ENCODE measurements at places on chromosomes 5 and 9.

- DNase-seq = no peak
Measured at GRCh38 chr5:134989266-134989830, 21.6 kb downstream of the CATSPER3 start.

DNA sequence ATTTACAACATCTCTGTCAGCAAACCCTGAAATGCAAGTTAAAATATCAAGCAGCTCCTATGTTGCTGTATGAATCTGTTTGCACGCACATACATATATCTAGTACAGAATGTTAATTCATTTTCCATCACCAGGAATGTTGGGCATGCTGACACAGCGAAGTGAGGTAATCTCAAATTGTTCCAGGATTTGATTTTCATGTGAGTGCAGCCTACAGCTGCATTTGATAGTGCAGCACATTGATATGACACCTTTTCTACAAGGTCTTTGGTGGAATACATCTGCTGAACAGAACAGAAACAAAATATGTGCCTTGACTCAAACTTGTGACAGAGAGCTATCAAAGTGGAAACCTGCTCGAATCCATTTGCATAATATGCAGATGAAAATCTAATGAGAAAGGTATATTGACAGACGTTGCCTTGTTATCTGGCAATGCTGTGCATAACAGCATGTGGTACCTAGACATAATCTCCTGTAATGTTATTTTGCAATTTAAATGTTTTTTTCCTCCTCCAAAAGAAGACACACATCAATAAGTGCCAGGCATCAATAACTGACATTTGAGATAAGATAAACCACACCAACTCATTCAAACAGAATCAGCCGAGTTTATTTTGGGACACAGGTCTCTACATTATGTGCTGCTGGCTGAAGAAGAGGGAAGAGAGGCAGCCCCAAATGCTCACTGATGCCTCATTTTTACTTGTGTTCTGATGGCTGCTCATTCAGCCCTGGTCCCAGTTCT lies 512.2 kb downstream of the ZNF608 start:
- DNase-seq = no peak

- no peak for DNase-seq
Measured at GRCh38 chr9:32965566-32965965, 35.9 kb downstream of the APTX start.

DNA sequence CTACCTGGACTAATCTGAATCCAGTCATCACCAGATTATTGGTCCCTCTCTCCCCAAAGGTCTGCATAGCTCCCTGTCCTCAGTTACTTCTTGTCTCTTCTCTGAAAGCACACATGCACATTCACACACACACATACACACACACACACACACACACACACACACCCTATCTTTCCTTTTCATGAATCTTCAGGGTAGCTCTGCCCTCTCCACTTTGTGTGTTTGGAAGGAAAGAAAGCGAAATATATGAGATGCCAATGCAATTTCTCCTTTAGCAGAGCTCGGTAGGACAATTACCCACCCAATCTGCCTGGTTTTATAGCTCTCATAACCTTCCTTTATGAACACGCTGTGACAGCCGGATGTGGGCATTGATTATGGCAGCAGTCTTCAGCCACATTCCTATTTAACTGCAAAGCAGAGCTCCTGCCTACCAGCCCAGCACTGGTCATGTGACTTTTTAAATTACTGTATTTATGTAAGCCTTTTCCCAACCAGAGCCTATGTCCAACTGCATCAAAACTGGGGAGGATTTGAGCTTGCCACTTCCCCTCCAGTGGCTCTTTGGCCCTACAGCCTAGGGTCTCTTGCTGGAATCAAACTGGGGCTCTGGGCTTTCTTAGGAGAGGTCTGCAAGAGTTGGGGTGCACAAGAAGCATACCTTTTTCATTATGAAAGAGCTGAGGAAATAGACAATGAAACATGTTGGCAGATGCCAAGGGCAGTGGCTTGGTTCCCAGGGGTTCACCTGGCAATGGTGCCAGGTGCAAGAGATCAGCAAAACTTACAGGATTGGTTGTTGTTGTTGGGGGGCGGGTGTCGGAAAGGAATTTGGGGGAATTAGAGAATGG lies 20.8 kb upstream of the MATR3 start:
- DNase-seq = no peak

Data from iPS-NIHi11 (cell line).